D721Med (cell line): ENCODE measurements at places on chromosomes 6 and 20.

DNA sequence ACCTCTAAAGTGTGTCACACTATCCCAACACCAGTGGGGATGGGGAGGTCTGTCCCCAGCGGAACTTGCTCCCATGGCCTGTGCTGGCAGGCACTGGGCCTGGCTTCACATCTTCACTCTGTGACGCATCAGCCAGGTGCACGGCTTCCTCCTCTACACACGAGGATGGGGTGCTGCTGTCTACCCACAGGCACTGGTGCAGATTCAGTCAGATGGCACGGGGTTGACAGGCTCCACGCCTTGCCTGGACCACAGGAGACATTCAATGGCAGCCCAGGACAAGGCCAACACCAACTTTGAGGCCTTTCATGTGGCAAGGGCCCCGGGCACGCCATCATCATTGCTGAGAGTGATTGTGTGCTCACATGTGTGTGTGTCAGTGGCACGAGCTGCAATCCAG lies 92.4 kb downstream of the TMEM242 start:
- DNase-seq, result no peak

GRCh38 chr6:90860822-90861601 lies 274.1 kb upstream of the MAP3K7 start:
- no peak for DNase-seq

DNA sequence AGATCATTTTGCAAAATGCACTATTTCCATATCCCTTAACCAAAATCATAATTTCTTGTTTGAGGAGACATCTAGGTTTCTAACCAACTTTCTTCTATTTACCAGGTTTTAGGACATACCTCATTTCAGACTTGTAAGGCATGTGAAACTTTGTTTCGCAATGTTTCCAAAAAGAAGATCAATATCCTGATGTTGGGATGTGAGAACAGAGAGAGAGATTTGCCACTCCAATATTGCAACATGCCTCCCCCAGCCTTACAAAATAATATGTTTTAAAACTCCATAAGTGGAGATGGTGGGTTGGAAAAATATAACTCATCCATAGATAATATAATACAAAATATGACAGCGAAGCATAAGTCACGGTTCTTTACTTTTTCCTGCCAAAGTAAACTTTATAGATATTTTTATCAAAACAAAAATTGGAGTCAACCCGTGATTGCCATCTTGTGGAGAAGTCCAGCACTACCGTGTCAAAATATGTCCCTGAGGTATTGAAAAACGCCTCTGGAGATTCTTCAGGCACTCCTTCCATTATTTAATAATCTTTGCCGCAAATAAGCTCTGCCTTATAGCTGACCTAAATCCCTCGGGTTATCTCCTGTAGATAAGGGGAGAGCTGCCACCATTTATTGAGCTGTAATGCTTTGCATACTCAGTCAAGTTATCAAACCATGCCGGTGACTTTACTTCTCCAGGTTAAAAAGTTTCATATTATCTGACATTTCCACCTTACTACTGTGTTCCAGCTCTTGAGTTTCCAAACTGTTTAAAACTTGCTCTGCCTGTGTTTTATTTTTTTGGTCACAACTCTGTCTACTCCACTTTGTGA lies 534.2 kb downstream of the HACE1 start:
- DNase-seq, result peak; percentile 27

DNA sequence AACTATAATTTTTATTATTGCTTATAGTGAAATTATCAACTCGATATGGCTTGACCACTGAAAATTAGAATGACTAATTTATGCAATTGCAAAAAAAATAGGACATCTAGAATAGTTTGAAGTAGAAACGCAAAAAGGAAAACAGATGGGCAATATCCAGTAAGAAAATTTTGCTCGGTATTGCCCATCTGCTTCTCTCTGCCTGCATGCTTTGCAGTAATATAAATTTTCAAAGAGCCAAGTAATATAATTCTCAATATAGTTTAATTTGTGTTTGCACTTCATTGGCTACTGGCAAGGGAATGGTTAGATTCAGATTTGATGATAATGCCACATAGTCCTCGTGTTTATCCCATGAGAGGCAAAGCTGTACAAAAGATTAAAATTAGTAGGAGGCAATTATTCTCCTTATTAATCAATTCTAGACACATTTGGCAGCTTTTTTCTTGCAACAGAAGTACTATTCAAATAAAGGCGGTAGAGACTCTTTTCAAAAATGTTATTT lies 27.3 kb upstream of the LAMA2 start:
- DNase-seq, result no peak

DNA sequence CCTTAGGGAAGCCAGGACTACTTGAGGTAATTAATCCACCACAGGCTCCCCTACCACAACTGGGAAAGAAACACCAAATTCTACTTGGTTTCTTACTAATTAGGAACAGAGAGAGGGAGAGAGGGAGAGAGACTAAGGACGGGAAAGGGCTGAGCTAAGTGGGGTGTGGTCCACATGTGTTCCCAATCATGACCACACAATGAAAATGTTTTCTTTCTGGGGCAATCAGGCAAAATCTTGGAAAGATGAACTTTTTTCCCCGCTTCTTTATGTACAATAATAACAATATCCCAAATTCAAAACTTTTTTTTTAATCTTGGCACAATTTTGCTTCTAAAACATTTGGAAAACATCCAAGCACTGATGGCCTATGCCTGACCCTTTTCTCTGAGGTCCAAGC lies 734.4 kb downstream of the MAFB start:
- DNase-seq, result no peak

DNA sequence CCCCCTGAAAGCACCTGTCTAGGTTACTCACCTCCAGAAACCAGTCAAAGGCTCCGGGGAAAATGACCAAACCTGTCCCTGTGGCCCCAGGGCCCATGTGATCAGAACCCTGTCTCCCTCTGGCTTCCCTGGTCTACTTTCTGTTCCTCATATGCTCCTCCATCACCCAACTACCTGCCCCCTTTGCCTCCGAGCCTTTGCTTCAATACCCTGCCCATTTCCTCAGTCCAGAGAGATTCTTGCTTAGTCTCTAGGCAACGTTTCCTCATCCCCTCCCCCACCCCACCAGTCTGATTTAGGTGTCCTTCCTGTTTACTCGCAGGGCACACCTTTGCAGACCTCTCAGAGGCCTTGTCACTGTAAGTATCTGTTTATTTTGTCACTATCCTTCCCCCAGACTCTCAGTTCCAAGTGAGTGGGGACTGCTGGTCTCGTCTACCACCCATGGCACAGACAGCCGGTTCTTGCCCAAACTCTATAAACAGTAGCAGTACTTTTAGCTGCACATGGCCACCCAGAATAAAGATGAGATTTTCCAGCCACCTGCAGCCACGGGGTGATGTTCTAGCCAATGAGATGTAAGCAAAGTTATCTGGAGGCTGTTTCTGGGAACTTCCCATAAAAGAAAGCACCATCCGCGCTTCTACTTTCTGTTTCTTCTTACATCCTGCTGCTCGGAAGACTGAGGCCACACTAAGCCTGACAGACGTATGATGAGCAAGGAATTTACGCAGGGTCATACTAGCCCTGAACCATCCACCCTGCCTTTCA lies 13.3 kb downstream of the ELOVL5 start:
- DNase-seq, result no peak

- DNase-seq, result no peak
Observed at GRCh38 chr20:22998476-22998875, 36.6 kb upstream of the SSTR4 start.
